ENCODE measurements at places on chromosomes 11 and 22. TPM values are rescaled to one million over a fixed set of nuclear protein-coding genes. Genes with fewer than 3 reads are reported as not detected.

GRCh38 chr22:44287121-44287693 lies 25.5 kb downstream of the SHISAL1 start:
- no peaks in the 10 kb centered on the region for H3K4me1 ChIP-seq
- peaks cover 88% of the 10 kb centered on the region for H3K27me3 ChIP-seq
- no peaks in the 10 kb centered on the region for H3K36me3 ChIP-seq

DNA sequence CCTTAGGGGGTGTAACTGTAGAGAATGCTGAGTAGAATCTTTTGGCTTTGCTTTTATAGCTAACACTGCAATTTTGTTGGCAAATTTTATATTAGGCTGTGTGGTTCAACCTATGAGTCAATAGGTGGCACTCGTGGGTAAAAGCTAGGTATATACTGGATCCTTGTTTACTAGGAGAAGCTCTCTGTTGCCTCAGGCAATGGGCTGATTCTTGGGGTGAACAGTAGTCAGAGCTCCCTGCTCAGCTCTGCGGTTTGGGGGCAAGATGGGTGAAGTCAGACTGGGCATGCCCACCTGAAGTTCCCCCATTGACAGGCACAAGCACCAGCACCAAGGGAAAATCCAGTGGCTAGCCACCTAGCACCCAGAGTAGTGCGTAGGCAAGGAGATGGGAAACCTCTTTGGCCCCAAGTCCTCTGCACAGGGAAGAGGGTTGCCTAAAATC lies 238.7 kb downstream of the FAM181B start:
- H3K36me3 ChIP-seq, result no peaks in the 10 kb centered on the region
- no peak overlapping the region for H3K4me3 ChIP-seq
- no peaks in the 10 kb centered on the region for H3K4me1 ChIP-seq
- H3K27me3 ChIP-seq, result no peaks in the 10 kb centered on the region
- DNase-seq, result no peak

DNA sequence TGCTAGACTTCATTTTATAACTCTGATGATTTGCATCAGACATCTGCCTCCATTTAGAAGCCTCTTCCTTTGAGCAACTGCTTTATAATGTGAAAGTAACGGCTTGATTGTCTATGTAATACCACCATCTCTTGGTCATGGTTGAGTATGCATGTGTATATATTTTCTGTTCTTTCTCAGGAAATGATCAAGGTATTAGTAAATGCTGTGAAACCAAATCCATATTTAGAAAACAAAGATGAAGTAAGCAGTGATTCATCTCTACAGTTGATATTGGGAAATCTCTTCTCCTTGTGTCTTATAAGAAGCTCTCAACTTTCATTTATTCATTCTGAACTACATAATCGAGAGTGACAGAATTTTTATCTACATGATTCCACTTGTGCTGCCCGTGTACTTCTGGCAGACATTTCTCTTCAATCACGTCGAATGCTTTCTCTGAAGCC lies 104.6 kb upstream of the ANO3 start:
- H3K27me3 ChIP-seq, result no peaks in the 10 kb centered on the region
- no peak overlapping the region for H3K4me3 ChIP-seq
- H3K36me3 ChIP-seq, result no peaks in the 10 kb centered on the region

GRCh38 chr11:62560566-62561103 lies 13.1 kb downstream of the EEF1G start:
- no peak overlapping the region for H3K4me3 ChIP-seq
- H3K27me3 ChIP-seq, result no peaks in the 10 kb centered on the region
- H3K27ac ChIP-seq, result peak overlapping the region; percentile 86
- H3K36me3 ChIP-seq, result peaks cover 71% of the 10 kb centered on the region

- no peak for DNase-seq
- H3K4me1 ChIP-seq, result no peaks in the 10 kb centered on the region
- H3K27ac ChIP-seq, result no peak overlapping the region
- H3K27me3 ChIP-seq, result no peaks in the 10 kb centered on the region
- H3K4me3 ChIP-seq, result no peak overlapping the region
These were observed 48.7 kb downstream of the FDX1 start for GRCh38 chr11:110478410-110478809.

- peak overlapping the region; percentile 90 for H3K27ac ChIP-seq
- H3K4me1 ChIP-seq, result peaks cover 64% of the 10 kb centered on the region
- DNase-seq, result no peak
- H3K36me3 ChIP-seq, result no peaks in the 10 kb centered on the region
These were observed 526 bp downstream of the TPST2 start for GRCh38 chr22:26589367-26589844.

DNA sequence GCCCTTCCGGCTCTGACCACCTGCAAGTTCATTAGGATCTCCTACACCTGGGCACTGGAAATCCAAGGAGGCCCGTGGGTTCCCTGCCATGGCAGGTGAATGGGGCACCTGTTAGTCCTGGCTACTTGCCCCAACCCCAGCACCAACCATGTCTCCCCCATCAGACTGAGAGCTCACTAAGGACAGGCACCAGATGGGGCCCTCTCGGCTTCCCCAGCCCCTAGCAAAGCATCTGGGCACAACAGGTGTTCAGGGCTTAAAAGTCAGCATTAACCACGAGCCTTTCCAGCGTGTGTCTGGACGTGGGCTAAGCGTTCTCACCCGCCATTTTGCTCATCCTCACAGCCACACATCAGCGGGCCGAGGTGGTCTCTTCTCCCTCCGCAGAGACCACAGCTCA lies 2.2 kb downstream of the SULT4A1 start:
- H3K4me3 ChIP-seq, result no peak overlapping the region
- H3K27me3 ChIP-seq, result no peaks in the 10 kb centered on the region
- no peak for DNase-seq
- H3K27ac ChIP-seq, result no peak overlapping the region
- peaks cover 10% of the 10 kb centered on the region for H3K4me1 ChIP-seq

DNA sequence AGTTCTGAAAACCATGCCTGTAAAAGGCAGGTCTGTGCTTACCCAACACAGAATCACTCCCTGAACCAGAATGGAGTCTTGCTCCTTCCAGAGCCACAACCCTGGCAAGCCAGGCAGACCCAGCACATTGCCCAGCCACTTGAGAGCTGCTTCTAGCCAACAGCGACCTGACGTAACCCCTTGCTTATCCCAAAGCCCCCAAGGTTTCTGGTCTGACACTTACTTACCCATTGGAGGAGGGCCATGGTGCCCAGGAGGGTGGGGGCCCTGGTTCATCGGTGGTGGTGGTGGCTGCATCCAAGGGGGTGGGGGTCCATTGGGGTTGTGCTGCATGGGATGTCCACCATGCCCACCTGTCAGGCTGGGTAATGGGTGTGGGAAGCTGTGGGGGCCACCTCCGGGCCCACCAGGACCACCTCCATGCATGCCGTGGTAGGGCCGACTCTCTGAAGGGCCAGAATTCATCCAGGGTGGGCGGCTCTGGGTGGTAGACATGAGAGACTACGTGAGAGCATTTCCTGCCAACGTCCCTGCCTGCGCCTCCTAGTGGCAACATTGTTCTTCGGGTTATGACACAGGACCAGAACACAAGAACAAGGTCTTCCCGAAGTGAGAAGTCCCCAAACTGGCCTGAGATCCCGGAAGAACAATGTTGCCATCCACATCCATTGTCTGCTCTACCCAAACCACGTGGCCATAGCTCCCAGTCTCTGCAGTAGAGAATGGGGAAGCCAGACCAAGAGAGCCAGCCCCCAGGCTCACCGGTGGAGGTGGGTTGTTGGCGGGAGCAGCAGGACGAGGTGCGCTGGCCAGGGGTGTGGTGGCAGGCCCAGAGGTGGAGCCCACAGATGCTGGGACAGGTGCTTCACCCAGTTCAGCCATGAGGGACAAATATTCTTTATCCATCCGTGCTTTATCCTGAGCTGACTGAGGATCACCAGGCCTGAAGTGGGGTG lies 7.8 kb upstream of the PYGM start:
- H3K27me3 ChIP-seq, result no peaks in the 10 kb centered on the region
- peaks cover 82% of the 10 kb centered on the region for H3K4me1 ChIP-seq
- no peak for DNase-seq
- H3K27ac ChIP-seq, result peak overlapping the region; percentile 39
- peaks cover 83% of the 10 kb centered on the region for H3K36me3 ChIP-seq

GRCh38 chr11:117887431-117888138 lies 11.1 kb upstream of the FXYD6 start:
- H3K4me1 ChIP-seq, result peaks cover 9% of the 10 kb centered on the region
- H3K36me3 ChIP-seq, result no peaks in the 10 kb centered on the region
- H3K4me3 ChIP-seq, result no peak overlapping the region
- no peaks in the 10 kb centered on the region for H3K27me3 ChIP-seq
- H3K27ac ChIP-seq, result no peak overlapping the region
- no peak for DNase-seq

- no peak overlapping the region for H3K4me3 ChIP-seq
- H3K36me3 ChIP-seq, result no peaks in the 10 kb centered on the region
- H3K4me1 ChIP-seq, result peaks cover 29% of the 10 kb centered on the region
- no peaks in the 10 kb centered on the region for H3K27me3 ChIP-seq
- DNase-seq, result no peak
These were observed 64.8 kb downstream of the TBC1D22A start for GRCh38 chr22:46827136-46827780.

GRCh38 chr11:19441752-19442553 lies 201.2 kb upstream of the E2F8 start:
- peaks cover 14% of the 10 kb centered on the region for H3K4me1 ChIP-seq
- no peak overlapping the region for H3K27ac ChIP-seq
- H3K36me3 ChIP-seq, result no peaks in the 10 kb centered on the region

- H3K36me3 ChIP-seq, result no peaks in the 10 kb centered on the region
- peaks cover 19% of the 10 kb centered on the region for H3K4me1 ChIP-seq
- DNase-seq, result no peak
- H3K4me3 ChIP-seq, result no peak overlapping the region
These were observed 198.3 kb downstream of the NAV2 start for GRCh38 chr11:19910931-19911330.

DNA sequence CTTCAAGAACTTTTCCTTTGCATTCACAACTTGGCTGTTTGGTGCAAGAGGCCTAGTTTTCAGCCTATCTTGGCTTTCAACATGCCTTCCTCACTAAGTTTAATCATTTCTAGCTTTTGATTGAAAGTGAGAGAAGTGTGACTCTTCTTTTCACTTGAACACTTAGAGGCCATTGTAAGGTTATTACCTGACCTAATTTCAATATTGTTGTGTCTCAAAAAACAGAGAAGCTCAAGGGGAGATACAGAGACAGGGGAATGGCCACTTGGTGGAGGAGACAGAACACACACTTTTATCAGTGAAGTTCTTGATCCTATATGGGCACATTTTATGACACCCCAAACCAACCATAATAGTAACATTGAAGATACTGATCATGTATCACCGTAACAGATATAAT lies 532.3 kb downstream of the DLG2 start:
- no peak overlapping the region for H3K4me3 ChIP-seq
- H3K27me3 ChIP-seq, result no peaks in the 10 kb centered on the region
- H3K4me1 ChIP-seq, result no peaks in the 10 kb centered on the region
- no peak for DNase-seq
- no peak overlapping the region for H3K27ac ChIP-seq

DNA sequence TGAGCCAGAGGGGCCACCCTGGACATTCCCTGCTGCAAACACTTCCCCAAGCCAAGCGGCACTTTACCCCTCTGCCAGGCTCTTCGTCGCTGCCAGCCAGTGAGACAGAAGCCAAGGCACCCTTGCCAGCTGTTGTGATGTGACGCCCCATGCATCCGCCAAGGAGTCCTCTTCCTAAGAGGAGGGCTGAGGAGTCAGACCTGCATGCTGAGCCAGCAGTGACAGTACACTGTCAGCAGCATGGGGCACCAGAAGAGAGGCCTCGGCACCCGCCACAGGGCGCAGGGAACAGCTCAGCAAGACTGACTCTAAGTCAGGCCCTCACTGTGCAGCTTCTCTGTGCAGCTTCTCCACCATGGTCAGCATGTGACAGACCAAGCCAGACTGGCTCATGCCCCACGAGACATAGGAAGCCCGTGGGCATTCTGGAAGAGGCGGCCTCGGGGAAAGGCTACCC lies 26.4 kb downstream of the VPS37C start:
- H3K27me3 ChIP-seq, result no peaks in the 10 kb centered on the region
- H3K36me3 ChIP-seq, result peaks cover 78% of the 10 kb centered on the region
- no peak overlapping the region for H3K4me3 ChIP-seq
- DNase-seq, result no peak

- peaks cover 18% of the 10 kb centered on the region for H3K4me1 ChIP-seq
- DNase-seq, result no peak
- peak overlapping the region; percentile 12 for H3K4me3 ChIP-seq
- peak overlapping the region; percentile 84 for H3K27ac ChIP-seq
- H3K36me3 ChIP-seq, result no peaks in the 10 kb centered on the region
These were observed 705 bp downstream of the BBOX1 start for GRCh38 chr11:27041141-27041899.

DNA sequence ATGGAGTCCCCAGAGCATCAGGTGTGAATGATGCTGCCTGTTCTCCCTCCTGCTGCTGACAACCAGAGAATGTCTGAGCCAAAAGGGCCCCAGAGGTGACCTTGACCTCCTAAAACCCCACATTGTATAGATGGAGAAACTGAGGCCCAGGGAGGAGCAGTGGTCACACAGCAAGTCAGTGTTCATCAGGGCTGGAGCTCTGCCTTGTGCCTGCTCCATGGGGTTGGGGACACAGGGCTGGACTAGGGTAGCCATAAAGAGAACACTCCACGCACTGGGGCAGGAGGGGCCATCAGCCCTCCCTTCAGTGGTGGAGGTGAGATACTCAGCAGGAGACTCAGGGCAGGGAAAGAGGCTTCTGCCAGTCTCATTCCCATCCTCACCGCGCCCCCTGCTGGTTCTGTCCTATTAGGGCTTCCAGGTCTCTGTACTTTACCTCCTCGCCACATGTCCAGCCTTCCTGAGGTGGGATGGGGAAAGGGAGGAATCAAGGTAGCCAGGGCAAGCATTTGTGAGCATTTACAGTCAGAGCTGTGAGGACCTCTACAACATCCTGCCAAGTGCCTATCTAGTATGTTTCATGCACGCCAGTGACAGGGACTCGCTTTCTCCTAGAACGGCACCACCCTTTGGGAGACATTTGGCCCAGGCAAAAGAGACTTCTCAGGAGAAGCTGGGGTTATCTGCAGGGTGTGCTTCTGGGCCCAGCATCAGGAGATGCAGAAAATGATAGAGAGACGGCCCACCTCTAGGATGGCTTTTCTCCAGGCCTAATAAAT lies 43.2 kb downstream of the NEU3 start:
- no peak overlapping the region for H3K27ac ChIP-seq
- H3K36me3 ChIP-seq, result no peaks in the 10 kb centered on the region
- no peaks in the 10 kb centered on the region for H3K4me1 ChIP-seq
- H3K4me3 ChIP-seq, result no peak overlapping the region
- no peaks in the 10 kb centered on the region for H3K27me3 ChIP-seq

DNA sequence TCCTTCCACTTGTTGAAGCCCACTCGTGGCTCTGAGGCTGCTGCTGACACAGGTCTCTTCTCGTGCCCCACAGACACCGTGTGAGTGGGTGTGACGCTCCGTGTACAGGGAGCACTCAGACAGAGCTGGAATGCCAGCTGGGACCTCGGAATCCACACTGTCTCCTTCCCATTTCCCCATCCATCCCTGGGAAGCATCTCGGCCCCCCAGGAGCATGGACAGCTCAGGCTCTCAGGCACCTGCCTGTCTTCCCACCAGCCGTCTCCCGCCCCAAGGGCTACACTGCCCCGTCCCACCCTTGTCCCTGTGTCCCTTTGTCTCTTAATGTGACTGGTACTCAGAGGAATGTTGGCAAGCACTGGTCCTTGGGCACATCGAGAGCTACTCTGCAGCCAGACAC lies 63.8 kb downstream of the ARHGAP8 start:
- DNase-seq, result no peak
- no peaks in the 10 kb centered on the region for H3K4me1 ChIP-seq
- no peaks in the 10 kb centered on the region for H3K27me3 ChIP-seq

The PATE4 gene
- total RNA-seq, result not detected

The ROBO3 gene
- 3.6 TPM for total RNA-seq

The UPK3A gene
- total RNA-seq, result not detected

The TMEM121B gene
- total RNA-seq, result 0.18 TPM

All from esophagus squamous epithelium (tissue), 5 donors.